ENCODE measurements at places on chromosomes 12 and 14.

DNA sequence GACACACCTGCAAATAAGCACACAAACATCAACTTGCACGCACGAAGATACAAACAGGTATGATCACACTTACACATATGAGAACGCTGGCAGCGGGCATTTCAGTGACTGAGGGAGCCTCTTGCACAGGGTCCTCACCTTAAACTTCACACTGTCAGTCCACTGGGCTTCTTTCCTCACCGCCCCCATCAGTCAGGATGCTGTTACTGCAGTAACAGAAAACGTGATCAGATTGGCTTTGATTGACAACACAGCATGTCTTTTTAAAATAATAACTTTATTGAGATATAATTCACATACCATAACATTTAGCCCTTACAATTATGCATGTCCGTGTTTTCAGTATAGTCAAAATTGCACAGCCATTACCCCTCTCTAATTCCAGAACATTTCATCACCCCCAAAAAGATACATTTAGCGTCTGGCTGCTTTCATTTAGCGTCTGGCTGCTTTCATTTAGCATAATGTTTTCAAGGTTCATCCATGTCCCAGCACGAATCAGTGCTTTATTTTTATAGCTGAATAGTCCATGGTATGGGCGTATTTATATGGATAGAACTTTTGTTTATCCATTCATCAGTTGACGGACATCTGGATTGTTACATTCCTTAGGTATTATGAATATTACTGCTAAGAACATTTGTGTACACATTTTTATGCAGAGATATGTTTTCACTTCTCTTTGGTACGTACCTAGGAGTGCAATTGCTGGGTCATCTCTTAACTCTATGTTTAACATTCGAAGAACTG is 8.4 kb downstream of the CCDC197 start:
- DNase-seq = peak; percentile 26

GRCh38 chr14:69713209-69713781 is 53.6 kb upstream of the SRSF5 start:
- no peak for DNase-seq

- DNase-seq = no peak
These were observed 198.7 kb upstream of the RASSF8 start for GRCh38 chr12:25759752-25760151.

- no peak for DNase-seq
These were observed 684.9 kb upstream of the TMEM132C start for GRCh38 chr12:127582074-127582473.

GRCh38 chr12:113198296-113198695 is 12.8 kb downstream of the RITA1 start:
- DNase-seq = no peak

DNA sequence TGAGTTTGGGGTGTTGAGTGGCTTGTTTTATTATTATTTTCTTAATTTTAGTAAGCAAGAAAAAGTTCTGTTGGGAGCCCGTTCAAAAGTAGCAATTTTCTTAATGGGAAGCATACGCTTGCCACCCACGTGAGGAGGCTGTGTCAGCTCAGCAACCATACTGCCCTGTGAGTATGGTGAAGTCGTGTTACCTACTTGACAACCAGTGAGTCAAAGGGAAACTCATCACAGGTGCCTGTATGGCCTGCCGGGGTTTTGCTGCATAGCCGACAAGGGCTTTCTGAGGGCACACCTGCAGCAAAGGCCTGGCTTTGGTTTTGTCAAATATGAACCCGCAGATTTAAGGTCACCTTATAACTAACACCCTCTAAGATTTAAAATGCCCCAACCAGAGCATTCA is 31.1 kb downstream of the PITPNM2 start:
- peak; percentile 52 for DNase-seq

DNA sequence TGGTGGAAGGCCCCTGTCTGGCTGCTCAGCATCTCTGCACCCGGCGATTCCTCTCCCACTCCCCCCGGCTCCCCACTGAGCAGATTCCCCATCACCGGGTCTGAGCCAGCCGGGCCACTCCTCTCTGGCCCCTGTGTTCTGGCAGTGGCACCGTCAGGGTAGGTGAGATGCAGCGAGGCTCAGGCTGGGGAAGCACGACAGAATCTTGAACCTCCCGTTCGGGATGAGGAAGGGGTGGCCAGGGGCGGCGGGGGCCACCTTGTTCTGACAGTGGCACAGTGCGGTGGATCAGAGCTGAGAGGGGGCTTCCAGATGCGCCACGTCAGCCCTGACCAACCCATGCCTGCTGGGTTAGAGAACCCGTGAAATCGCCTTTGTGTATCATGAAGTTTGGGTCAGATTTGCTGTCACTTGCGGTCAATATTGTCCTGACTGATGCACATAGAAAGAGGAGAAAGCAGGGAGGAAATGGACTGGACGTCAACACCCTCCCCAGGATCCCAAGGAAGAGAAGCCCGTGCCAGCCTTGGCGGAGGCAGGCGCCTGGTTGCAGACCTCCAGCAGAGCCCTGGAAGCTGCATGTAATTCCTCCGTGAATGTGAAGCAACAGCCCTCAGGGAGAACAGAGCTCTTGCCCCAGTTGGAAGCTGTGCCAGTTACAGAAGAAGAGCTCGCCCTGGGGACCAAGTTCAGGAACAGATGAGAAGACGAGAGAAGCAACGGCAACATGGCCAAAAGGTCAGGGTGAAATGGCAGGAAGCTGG is 137.1 kb upstream of the SFSWAP start:
- no peak for DNase-seq

Data from CD4-positive, alpha-beta T cell treated with Interleukin-2 at 100 ng/mL for 4 hours (primary cell).